ENCODE measurements at places on chromosomes 3 and 15.

DNA sequence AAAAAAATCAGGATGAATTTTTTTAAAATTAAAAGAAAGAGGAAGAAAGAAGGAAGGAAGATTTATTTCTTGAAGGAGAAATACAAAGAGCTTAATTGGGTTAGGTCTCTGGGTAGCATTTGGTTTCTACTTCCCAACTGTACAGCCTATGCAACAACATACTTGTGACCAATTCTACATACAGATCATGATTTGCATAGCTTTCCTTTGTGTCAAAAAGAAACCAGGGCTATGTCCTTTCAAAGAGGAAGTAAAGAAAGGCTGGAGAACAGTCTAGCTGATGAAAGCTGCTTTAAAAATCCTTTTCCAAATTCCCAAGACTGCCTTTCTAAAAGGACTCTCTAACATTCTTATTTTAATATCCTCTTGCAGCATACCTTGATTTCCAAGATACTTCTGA is 6.1 kb upstream of the HGD start:
- DNase-seq: no peak

DNA sequence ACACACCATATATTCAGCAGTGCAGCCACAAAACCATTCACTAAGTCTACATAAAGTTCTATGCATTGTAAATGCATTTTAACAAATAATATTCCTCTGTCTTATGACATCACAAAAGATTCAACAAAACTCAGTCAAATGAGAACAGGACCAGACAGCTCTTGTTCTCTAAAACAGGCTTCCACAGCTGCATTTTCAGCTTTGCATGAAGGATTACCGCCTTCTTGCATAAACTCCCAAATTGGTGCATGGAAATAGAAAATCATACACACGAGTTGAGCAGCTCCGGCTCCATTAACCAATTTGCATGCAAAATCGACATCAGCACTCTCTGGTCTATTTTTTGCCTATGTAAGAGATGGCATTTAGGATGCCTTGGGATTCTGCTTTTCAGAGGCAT is 66.4 kb downstream of the RFTN1 start:
- no peak for DNase-seq

GRCh38 chr15:29672446-29672845 is 149.8 kb downstream of the TJP1 start:
- DNase-seq: no peak

DNA sequence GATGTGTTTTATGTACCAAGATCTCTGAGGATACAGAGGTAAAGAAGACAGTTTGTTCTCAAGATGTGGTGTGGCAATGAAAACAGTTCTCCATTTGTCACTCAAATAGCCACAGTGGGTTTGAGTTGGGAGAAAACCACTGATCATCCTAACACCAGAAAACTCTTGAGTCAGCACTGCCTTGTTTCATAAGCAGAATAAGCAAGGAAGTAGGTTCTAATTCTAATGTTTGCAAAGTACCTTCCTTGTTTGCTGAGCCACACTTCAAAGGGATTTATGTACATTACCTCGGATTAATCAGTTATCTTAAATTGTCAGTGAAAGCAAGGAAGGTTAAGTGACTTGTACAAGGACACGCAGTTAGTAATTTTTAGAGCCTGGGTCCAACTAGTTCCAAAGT is 107.8 kb upstream of the BOC start:
- DNase-seq: no peak

- DNase-seq: no peak
Measured at GRCh38 chr15:41340189-41340695, 7.6 kb downstream of the NUSAP1 start.

DNA sequence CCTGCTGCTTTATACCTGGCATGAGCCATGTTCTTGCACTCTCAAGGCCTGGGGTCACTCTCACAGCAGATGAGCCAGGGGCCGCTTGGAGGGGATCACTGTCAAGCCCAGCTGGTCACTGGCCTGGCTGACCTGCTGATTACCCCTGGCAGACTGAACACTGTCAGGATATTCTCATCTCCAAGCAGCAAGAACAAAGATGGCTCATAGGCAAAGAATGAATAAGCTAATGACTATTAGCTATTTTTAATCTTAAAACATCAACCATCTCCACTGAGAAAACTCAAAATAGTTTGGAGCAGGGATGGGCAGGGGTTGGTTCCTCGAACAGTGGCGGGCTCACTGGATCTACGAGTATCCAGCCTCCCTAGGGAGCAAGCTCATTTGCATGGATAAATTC is 64.4 kb upstream of the ACAN start:
- DNase-seq: no peak

DNA sequence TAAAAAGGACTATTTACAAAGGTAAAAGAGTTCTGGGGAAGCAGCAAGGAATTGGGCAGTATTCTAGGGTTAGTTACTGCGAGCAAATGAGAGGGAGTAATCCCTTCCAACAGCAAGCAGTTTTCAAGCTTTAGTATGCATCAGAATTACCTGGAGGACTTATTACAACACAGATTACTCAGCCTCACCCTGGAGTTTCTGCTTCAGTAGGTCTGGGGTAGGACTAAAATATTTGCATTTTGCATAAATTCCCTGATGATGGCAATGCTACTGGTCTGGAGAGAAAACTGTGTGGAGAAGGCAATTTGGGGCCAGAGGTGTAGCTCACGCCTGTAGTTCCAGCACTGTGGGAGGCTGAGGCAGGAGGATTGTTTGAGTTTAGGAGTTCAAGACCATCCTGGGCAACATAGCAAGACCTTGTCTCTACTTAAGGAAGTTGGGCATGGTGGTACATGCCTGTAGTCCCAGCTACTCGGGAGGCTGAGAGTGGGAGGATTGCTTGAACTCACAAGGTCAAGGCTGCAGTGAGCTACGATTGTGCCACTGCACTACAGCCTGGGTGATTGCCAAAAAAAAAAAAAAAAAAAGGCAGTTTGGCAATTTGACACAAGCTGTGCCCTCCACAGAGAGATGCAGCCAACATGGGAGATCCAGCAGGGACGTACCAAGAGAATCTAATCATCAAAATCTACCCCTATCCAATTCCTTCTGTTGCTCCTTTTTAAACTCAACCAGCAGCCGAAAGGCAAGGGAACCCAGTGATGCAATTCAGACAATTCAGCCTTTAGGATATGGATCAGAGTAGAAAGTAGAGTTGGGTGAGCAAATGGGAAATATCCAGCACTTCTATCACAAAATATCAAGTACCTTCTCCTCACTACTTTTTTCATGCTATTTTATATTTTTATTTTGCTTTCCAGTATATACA is 27.1 kb upstream of the AP4E1 start:
- DNase-seq: no peak

- no peak for DNase-seq
Measured at GRCh38 chr3:13513051-13513912, 33.2 kb downstream of the HDAC11 start.

- no peak for DNase-seq
Measured at GRCh38 chr15:49934487-49934886, 184.5 kb downstream of the ATP8B4 start.

Data from H1 (cell line).